CD8-positive, alpha-beta memory T cell (primary cell): ENCODE measurements at places on chromosomes 7 and 10.

- DNase-seq: no peak
These were observed 18.9 kb upstream of the SUV39H2 start for GRCh38 chr10:14859775-14860174.

GRCh38 chr7:128073671-128074310 is 42.6 kb upstream of the LRRC4 start:
- DNase-seq: no peak

DNA sequence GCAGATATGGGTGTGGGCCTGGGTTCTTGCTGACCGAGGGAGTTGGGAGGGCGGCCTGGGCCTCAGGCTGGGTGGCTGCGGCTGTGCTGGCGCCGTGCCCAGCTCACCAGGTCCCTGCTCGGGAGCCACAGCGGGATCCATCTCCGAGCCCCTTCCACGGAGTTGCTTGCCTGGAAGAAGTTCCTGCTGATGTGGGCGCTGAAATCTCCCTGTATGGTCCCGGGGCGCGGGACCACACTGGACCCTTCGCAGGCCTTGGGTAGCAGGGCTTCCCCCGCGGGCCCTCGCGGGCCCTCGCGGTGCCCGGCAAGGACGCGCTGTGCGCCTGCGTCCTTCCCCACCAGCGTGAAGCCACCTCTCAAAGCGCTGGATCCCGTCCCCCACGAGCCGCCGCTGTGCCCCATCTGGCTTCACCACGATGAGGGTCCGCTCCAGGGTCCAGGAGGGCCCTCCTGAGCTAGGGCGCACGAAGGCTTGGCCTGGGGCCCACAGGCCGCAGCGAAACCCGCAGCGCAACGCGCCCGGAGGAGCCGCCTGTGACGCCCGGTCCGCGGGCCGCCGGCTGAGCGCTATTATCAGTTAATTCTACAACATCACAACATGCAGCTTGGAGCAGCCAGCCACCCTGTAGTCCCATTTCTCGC is 31.5 kb downstream of the RAB19 start:
- no peak for DNase-seq

GRCh38 chr7:21365866-21366624 is 61.8 kb upstream of the SP4 start:
- no peak for DNase-seq

DNA sequence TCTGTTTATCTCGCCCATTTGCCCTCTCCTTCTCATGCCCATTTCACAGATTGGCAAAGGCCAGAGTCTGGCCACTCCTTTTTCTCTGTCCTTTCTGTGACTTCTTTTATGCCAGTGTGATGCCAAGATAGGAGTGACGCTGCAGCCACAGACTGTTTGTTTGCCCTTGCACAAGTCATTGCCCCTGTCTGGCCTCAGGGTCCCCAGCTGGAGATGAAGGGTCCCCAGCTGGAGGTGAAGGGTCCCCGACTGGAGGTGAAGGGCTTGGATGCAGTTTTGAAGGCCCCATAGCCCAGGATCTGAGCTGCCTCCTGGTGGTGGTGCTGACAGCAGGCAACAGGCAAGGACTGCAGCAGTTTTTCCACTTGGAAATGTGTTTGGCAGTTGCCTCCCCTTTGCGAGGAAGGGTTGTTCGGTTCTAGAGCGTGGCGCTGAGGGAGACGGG is 50.8 kb upstream of the SLC29A3 start:
- no peak for DNase-seq

- DNase-seq: no peak
These were observed 132.3 kb downstream of the SPAG6 start for GRCh38 chr10:22477334-22478287.

- DNase-seq: no peak
These were observed 422.4 kb upstream of the STEAP1 start for GRCh38 chr7:89731751-89732445.

GRCh38 chr7:114087653-114088469 is 169.1 kb upstream of the PPP1R3A start:
- no peak for DNase-seq

- no peak for DNase-seq
These were observed 40.9 kb downstream of the PPIF start for GRCh38 chr10:79387974-79388850.

DNA sequence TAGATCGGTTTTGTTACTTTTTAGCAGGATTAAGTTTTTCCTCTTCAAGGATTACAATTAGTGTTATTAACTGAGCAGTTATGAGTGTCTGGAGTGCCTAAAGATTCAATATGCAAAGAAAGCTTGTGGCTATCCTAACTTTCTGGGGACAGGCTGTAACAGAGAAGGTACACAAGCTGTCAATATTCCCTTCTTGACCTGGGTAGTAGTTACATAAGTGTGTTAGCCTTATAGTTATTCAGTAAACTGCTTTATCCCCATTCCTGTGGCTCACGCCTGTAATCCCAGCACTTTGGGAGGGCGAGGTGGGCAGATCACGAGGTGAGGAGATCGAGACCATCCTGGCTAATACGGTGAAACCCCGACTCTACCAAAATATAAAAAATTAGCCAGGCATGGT is 31.6 kb downstream of the ATAD1 start:
- no peak for DNase-seq

GRCh38 chr7:131108212-131108940 is 219.3 kb upstream of the MKLN1 start:
- peak; percentile 86 for DNase-seq

GRCh38 chr7:112176693-112177415 is 29.3 kb downstream of the DOCK4 start:
- no peak for DNase-seq

- no peak for DNase-seq
These were observed 182.0 kb upstream of the GHITM start for GRCh38 chr10:83957168-83957947.

DNA sequence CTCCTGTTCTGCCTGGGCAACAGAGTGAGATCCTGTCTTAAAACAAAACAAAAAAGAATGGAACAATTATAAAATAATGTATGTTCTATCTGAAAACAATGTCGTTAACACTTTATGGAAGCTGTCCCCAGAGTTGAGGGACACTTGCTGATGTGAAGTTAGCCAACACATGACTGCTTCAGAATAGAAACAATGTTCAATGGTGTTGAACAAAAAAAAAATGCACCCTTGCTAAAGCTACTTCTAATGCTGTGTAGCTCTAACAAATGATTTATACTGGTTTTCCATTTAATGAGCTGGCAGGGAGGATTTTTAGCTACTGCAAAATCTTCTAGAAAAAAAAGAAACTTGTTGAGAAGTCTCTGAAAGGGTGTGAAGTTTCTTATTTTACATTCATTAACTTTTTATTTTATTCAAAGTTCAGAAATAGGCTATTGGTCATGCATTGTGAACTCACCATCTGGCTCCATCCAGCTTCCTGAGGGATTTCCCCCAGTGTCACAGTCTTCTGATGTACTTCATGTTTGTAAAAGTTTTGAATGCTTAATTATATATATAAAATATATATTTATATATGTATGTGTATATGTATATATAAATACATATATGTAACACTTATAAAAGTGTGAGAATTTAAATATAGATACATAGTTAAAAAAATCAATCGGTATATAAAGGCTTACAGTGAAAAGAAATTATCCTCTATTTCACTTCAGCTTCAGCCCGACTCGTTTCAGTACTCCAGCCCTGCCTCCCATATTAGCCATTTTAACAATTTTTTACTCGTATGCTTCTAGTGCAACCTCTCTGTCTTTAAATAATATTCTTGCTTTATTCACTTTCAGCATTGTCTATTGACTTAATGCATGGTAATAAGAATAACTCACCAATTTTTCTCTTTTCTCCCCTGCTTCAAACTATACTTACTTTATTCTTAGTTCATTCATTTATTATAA is 35.0 kb downstream of the HDAC9 start:
- no peak for DNase-seq

DNA sequence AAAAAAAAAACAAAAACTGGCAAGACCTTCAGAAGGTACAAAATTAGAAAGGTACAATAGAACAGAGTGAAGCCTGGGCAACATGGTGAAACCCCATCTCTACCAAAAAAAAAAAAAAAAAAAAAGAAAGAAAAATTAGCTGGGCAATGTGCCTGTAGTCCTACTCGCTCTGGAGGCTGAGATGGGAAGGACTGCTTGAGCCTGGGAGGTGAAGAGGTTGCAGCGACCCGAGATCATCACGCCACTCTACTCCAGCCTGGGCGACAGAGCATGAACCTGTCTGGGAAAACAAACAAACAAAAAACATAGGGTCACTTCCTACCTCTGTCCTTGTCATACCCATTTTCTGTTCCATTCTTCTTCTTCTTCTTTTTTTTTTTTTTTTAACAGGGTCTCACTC is 45.6 kb upstream of the DLG5 start:
- no peak for DNase-seq

DNA sequence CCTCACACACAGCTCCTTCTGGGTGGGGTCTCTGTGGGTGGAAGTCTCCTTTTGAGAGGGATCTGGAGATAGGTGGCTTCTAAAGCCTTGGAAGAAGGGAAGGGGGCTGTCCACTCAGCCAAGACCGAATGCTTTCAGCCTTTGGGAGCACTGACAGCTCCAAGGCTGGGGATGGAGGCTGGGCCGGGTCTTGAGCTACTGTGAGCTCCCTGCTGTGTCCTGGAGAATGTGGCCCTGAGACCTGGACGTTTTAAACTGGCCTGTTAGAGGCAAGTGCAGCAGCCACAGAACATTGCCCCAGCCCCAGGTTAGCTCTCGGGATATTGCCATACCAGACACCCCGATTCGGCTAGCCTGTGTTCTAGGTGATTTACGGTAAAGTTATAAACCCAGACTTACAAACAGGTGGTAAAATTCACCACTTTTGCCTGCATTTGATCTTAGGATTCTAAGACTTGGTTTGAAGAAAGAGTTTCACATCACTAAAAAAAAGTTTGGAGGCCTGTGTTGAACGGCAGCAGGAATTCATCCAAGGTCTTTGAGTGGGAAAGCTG is 548.5 kb upstream of the FOXK1 start:
- DNase-seq: no peak

DNA sequence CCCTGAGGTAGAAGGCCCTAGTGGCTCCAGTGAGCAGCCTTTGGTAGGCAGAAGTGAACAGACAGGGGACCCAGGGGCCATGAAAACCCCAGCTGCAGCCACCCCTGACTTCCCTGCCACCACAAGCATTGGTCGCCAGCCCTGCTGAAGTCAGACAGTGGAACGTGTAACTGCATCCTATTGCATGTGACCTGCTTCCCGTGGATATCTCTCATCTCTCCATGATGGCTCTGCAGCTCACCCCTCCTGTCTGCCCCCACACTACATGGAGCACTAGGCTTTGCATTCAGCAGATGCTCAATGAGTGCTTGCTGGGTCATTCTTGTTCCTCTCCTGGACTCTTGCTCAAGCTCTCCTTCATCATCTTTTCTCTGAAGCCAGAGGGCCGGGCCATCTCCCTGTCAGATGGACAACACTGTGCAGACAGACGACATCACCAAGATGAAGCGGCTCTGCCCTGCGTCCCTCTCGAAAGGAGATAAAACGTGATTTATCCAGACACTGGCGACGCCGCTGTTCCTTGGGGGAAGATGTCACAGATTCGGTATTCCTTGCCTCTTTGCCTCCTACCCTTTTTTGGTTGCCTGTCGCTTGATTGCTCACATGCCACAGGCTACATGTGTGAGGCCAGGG is 117.5 kb downstream of the SH3PXD2A start:
- no peak for DNase-seq

- DNase-seq: no peak
These were observed 19.8 kb upstream of the NXPH1 start for GRCh38 chr7:8413600-8413999.

- DNase-seq: no peak
These were observed 1.9 kb upstream of the HOXA5 start for GRCh38 chr7:27145165-27145913.

GRCh38 chr7:90720984-90721760 is 125.1 kb downstream of the CDK14 start:
- DNase-seq: no peak

DNA sequence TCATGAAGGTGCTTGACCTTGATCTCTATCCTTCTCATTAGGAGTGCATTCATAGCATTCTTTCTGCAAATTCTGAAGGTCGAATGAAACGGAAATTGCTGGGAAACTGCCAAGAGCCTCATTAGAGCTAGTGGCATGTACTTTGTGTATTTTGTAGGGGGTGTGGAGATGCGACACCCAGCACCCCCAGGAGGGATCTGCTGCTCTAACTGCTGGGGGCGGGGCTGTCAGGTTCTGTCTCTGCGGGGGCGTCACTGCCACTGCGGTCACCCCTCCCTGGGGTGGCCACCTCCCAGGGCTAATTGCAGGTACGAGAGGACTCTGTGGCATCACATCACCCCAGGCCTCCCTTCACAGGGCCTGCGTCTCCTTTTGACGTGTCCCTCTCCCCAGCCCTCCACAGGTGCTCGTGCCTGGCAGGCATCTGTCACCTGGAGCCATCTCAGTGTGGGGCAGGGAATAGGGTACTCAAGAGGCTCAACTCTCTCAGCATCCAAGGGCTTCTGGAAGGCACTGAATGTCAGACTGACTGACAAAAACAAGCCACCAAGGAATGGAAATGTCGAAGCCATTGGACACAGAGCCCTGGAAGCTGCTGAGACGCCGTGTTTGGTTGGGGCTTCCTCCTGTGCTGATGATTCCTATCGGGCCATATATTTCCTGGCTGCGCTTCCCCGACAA is 151.1 kb downstream of the ACTR3B start:
- DNase-seq: no peak

DNA sequence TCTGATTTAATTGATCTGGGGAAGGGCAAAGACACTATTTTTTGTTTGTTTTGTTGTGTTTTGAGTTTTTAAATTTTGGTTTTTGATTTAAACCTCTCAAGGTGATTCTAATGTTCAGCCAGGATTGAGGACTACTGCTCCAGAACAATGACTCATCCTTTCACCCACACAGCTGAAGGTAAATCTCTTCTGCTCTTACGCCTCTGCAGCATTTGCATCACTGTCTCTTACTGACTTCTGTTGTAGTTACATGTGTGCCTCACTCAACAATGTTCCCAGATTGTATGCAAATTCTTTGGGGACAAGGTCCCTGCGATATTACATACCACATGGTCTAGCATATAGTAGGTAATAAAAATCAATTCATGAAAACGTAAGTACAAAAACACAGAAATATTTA is 467.5 kb upstream of the LRRN3 start:
- no peak for DNase-seq

DNA sequence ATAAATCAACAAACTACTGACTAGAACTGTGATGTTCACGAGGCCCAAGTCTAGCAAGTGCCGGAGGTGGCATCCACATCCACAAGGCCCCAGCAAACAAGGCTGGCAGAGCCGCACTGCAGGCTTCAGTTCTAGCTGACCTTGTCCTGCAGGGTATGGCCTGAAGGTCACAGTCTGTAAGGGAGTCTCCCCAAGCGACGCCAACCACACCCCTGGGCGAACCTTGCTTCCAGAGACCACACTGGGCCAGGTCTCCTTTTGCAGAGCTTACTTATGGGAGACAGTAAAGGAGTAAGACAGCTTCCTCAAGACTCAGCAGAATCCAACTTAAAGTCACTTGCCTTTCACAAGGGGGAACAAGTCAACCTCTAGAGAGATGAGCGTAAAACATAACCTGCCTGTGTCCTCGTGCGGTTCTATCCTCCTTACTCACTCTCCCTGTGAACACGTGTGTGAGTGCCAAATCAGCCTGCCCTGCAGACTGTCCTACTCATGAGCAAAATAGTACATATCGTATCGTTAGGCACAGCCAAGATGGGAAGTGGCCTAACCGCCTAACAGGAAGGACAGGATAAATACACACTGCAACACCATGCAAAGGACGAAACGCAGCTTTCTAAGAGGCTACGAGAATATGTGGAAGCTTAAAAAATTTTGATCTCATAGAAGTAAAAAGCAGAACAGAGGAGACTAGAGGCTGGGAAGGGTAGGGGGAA is 22.7 kb downstream of the FAM53B start:
- no peak for DNase-seq
